ENCODE measurements at places on chromosomes 2 and 18. TPM values are rescaled to one million over a fixed set of nuclear protein-coding genes. Genes with fewer than 3 reads are reported as not detected.

DNA sequence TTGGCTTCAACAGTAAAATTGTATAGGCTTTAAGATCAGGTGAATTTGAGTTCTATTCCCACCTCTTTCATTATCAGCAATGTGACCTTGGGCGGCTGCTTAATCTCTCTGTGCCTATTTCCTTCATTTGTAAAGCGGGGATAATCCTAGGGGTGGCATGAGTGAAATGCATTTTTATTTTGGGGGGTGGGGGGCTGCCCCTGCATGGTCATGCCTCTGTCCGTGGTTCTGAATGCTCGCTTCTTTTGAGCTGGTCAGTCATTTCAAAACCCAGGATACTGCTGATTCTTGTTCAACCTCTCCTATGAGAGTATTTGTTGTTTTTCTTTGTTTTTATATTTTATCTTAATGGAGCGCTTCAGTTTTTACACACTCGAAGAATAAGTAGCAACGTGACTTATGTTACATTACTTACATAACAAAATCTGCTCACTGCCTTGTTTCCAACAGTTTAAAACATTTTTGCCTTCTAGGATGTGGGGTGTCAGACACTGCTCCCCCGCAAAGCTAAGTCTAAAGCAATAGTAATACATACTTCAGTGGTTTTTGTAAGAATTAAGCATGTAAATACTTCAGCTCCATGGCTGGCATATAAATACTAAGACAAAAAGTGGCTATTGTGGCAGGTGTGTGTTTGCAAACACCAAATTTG is 152.6 kb upstream of the PELI1 start:
- DNase-seq = peak; percentile 47

- DNase-seq = no peak
Measured at GRCh38 chr2:47460766-47461165, 57.8 kb downstream of the MSH2 start.

DNA sequence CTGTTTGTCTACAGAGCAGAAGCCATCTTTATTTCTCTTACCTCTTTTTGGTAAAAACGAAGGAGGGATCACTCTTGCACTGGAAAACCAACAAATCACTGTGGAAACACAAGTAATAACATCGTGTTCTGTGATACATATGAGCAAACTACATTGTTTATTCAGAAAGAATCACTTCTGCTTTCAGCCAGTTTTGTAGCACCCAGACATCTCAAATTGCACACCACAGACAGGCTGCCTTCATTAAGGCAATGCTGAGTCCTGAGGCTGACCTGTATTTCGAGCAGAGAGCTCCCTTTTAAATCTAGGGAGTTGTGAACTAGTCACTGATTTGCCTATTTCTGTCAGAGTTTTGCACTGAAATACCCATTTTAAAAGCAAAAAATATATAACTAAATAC is 1003.2 kb upstream of the FAM98A start:
- DNase-seq = no peak

GRCh38 chr2:105521176-105521575 is 122.3 kb upstream of the FHL2 start:
- no peak for DNase-seq

DNA sequence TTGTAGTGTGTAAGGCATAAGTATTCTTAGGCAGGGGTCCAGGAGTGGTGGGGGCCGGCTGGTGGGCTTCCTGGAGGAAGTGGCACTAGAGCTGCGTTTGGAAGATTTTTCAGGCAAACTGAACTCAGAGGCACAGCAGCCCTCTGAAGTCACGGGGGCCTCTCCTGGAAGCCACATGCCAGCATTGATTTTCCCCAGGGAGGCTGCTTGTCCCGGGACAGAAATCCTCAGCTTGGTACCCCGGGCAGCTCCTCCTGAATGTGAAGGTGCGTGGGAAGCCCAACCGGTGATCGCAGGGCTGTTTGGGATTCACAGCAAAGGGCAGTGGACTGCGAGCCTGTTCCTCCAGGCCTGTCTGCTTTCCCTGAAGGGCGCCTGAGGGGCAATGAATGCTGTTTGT is 1.6 kb upstream of the PDIA6 start:
- DNase-seq = no peak

NT5C1B gene
- total RNA-seq = not detected

IHH gene
- total RNA-seq = not detected

DNA sequence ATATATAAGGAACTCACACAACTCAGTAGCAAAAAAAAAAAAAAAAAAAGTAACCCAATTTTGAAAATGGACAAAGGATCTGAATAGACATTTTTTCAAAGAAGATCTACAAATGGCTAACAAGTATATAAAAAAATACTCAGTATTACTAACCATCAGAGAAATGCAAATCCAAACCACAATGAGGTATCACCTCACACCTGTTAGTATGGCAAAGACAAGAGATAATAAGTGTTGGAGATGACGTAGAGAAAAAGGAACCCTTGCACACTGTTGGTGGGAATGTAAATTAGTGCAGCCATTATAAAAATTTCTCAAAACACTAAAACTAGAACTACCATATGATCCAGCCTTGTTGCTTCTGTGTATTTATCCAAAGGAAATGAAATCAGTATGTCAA is 5.8 kb upstream of the CNDP1 start:
- DNase-seq = no peak

DNA sequence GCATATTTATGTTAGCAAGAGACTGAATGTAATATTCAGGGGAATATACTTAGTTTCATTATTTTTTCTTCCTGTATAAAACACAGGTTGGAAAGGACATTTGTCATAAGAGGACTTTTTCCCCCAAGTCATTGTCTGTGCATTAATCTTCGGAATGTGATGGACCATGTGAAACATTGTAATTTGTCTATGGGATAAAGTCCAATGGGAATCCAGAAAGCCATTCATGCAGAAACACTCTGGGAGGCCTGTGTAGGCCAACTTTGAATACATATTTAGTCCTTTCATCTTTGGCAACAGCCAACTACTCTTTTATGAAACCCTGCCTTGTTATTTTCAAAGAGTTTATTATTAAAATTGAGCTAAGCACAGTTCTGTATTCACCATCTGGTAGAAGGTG is 386.4 kb downstream of the PIK3C3 start:
- no peak for DNase-seq

GRCh38 chr2:8171608-8172007 is 510.2 kb upstream of the ID2 start:
- no peak for DNase-seq

DNA sequence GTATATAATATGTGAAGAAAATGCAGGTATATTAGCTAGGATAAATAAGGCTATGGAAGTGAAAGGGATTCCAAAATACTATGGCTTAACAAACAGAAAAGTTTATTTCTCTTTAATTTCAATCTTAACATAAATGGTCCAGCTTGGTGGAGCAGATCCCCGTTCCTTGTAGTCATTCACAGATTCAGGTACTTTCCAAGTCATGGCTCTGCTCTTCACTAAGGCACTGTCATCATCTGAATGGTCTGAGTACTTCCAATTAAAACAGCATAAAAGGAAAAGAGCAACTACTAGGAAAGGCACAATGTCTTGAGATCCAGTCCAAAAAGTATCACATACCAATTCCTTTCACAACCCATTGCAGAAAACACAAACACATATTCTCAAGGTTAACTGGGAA is 63.4 kb downstream of the OLA1 start:
- DNase-seq = no peak

DNA sequence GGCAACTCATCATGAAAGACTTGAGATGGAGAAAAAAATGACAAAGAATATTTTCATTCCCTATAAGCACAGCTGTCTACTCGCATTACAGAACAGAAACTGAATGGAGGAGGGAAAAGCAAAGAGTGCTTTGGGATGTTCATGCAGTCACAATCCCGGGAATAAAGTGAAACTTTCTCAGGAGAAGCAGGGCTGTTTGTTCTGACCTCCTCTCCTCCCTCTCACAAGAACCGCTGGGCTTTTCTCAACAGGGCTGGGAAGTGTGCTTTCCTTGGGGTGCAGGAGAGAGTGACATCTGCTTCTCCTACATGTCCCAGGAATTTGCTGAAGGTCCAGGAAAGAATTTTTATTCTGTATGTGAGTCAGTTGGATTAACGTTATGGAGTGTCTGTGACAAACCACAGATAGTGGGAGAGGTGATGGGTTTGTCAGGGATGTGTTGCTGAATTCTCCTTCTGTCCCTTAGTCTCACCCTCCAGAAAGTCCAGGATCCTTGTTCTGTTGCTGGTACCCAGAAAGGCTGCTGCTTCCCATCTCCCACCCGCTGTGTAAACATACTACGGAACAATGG is 125.6 kb downstream of the HRH4 start:
- DNase-seq = no peak

DNA sequence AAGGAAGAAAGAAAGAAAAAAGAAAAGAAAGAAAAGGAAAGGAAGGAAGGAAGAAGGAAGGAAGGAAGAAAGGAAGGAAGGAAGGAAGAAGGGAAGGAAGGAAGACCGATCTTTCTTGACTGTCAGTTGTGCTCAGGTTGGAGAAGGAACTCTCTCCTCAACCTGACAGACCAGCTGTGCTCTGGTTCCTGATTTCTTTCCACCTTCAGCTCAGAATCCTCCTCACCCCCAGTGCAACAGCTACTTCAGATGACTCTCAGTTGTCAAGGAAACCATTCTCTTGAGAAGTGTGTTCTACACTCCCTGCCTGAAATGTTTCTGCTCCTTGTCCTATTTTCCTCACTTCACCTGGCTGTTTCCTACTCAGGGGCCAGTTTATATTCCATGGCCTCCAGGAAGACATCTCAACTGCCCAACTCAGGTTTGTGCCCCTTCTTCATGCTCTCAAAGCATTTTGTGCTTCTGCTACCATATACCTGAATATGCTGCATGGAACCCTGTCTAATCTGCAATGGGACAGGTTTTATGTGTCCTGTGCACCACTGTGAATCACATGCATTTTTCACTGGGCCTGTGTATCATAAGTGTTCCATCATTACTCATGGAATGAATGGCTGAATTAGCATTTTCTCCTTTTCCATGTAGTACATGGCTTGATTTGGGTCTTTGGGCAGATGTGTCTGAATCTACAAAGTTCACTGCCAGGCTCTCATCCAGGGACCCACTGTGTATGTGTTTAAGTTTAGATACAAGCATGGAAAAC is 32.8 kb upstream of the DOCK10 start:
- DNase-seq = no peak

DNA sequence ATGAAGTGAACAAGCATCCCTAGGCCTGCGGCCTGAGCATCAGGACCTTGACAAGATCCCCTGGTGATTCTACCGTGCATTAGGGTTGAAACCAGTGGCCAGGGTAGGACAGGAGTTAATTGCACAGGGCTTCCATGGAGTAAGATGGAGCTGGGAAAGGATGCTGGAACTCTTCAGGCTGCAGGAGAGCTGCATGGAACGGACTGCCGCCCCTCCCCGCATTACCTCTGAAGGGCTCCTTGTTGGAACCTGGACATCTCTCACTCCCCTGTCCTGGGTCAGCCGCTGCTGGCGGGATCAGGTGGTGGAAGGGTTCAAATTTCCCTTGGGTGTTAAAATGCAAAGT is 156.6 kb upstream of the ID2 start:
- no peak for DNase-seq

DNA sequence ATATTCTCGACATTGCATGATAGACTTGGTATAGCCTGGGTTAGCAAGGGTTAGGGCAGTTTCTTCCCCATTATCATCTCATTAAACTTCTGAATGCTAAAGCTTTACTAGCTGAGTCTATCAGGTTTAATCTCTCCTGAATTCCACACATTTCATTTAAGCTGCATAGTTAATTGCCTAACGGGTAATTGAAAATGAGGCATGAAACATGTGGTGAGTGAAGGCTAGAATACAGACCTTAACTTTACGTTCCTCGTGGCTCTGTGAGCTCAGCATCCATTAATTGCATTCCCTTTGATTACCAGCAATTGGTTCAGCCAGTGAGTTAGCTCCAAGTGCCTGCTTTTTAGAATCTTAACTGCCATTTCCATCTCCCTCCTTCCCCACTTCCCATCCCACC is 126.5 kb upstream of the MEX3C start:
- no peak for DNase-seq
